ENCODE measurements at places on chromosomes 12 and 14.

DNA sequence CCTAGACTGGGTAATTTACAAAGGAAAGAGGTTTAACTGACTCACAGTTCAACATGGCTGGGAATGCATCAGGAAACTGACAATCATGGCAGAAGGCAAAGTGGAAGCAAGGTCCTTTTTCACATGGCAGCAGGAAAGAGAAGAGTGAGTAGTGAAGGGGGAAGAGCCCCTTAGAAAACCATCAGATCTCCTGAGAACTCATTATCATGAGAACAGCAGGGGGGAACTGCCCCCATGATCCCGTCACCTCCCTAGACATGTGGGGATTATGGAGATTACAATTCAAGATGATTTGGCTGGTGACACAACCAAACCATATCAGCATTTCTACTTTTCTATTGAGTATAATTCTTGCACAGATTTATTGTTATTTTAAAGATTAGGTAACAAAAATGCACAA is 822.1 kb upstream of the FLRT2 start:
- DNase-seq: no peak

DNA sequence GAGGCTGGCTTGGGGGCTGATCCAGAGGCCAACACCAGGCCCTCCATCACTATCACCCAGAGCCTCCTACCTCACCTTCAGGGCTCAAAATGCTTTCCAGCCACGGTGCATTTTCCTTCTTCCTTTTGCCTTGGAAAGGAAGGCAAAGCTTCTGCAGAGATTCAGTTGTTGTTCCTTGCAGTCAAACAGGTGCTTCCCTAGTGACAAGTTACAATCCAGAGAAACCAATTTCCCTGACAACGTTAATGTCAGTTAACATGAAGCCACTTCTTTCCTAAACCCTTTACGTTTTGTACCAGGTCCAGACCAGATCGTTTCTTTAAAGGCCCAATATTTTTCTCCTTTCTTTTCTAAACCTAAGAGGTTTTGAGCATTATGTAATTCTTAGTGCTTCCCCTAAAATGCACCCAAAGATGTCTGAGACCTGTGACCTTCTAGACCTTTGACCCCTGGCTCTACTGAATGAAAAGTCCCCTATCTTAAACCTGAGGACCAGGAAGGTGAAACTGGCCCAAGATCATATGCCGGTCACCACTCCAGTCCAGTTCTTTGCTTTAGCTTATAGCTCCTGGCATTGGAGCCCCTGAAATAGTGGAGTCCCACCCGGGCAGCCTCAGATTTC is 211.5 kb downstream of the SLC41A2 start:
- DNase-seq: no peak

DNA sequence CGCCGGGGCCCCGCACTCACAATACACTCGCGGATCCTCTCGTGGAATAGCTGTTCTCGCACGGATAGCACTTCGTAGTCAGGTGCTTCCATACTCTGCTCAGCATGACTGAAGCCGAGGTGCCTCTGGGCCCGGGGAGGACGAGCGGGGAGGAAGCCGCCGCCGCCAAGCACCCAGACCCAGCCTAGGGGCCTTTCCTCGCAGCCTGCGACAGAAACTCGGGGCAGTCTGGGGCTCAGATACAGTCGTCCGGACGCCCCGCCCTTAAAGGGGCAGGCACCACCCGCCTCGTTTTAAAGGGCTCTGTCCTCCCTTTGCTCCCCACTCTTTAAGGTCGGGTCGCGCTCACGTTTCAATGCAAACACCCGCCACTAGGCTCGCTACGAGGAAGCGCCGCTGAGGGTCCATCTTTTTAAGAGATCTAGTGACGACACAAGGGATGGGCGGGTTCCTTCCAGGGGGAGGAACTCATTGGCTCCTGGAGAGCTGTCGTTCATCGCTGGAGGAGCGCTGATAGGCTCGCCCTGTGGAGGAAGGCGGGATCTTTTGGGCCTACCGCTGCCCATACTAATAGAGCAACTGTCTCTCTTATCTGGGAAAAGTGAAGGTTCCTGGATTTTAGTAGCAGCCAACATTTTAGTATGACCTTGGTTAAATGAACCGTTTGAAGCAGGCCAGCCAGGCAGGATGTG is at the start of gene LMBR1L:
Gene LMBR1L (minus strand): TSS at position 384 of the 692 bp plus-strand sequence. CDS start 292 bp downstream, at position 92.
- DNase-seq: peak; percentile 85

- DNase-seq: no peak
Measured at GRCh38 chr14:52913271-52913670, 37.6 kb downstream of the FERMT2 start.

- DNase-seq: no peak
Measured at GRCh38 chr12:64720884-64721283, 38.3 kb downstream of the GNS start.

- no peak for DNase-seq
Measured at GRCh38 chr14:57326253-57326652, 57.5 kb downstream of the AP5M1 start.
